Activated naive CD8-positive, alpha-beta T cell treated with anti-CD3 and anti-CD28 coated beads for 36 hours (primary cell): ENCODE measurements at places on chromosomes 12 and 14. TPM values are rescaled to one million over a fixed set of nuclear protein-coding genes. Genes with fewer than 3 reads are reported as not detected.

DNA sequence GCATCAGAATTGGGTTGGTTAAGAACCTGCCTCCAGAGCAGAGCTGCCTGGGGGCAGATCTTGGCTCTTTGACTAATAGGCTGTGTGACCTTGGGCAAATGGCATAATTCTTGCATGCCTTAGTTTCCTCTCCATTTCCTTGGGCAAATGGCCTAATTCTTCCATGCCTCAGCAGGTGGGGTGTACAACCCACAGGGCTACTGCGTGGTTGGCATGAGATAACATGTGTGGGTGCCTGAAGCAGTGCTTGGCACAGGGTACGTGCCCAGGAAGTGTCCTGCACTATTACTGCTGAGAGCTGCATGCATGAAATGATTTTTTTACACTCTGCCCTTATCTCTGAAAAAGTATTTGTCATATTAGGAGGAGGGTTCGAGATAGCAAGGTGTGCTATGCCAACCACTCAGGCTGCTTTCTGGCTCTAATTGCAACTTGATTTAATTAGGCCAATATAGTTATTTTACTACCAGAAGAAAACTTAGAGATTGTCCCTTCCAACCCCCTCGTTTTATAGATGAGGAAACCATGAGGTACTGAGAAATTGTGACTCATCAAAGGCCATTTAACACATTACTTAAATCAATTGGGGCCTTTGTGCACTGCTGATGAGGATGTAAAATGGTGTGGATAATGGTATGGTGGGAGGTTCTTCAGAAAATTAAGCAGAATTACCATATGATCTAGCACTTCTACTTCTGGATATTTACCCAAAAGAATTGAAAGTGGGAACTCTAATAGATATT, 161.6 kb upstream of the HIF1A start:
- no peak for DNase-seq

- DNase-seq: no peak
These were observed 1.8 kb upstream of the GLIPR1L2 start for GRCh38 chr12:75389061-75389460.

Gene DCD
- total RNA-seq: not detected

GRCh38 chr12:96302687-96303310, 97.4 kb downstream of the CDK17 start:
- DNase-seq: no peak

- no peak for DNase-seq
These were observed 128.1 kb upstream of the AMIGO2 start for GRCh38 chr12:47207829-47208248.

Gene MYO1A
- total RNA-seq: 1.3 TPM

GRCh38 chr12:30706476-30706875, 10.8 kb upstream of the IPO8 start:
- no peak for DNase-seq

Gene KRT3
- not detected for total RNA-seq

Gene SYT1
- total RNA-seq: not detected

DNA sequence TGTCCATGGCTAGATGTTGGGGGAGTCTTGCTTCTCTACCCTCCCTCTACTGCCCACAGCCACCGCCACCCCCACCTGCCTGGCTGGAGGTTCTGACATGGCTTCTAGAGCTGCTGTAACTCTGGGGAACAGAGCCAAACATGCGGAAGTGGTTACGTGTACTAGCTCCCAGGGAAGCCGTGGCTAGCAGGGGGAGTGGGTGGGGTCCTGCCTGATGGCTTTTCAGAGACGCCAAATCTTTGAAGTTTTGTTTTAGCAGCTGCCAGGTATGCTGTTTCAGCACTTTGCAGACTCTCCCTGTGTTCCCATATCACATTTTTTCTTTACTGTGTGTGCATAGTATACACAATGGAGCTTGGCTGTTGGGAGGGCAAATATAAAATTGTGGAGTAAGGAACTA, 150.3 kb downstream of the TGFB3 start:
- peak; percentile 15 for DNase-seq

DNA sequence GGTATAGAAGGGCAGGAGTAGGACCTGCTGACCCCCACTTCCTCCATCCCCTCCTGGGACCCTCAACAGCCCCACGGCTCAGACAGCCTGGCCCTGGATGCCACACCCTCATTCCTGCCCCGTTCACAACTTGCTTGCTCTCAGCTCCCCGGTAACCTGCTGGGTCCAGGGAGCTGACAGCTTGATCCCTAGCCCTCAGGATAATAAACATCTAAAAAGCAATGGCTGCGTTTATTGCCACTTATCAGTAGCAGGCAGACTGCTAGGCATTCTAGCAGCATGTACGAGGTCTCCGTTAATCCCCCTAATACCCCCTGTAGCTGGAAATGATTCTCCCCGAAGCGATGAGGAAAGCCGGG, 24.3 kb upstream of the RPLP0 start:
- DNase-seq: no peak

GRCh38 chr14:21791749-21792148, 118.1 kb upstream of the OR4E1 start:
- peak; percentile 0 for DNase-seq

- no peak for DNase-seq
These were observed 53.1 kb upstream of the CCDC175 start for GRCh38 chr14:59629444-59630287.

DNA sequence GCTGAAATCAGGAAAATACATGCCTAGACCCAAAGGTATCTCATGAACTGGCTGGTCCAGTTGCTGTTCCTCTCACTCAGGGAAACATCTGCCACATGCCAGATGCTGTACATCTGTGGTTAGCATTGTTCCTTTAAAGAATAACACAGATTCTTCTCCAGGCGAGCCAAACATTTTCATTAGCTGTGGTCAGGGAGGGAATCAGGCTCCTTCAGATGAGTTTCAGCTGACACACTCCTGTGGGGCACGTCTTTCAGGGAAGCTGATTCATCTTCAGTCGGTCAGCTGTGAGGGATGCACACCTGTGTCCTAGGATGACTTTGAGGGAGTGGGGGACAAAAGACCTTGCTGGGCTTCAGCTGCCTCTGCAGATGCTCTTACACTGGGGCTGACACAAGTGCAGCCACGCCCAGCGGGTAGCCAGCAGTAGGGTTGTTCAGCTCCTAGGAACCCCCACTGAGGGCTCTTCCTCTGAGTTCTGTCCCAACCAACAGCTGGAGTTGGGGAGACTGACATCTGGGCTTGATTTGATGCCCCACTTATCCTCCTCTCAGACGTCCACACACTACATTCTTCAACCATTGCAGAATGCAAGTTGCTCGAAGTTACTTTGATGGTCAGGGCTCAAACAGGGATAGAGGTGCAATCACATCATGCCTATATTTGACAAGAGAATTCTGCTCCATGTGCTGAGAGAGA, 155.0 kb downstream of the NUAK1 start:
- DNase-seq: no peak
